ENCODE measurements at places on chromosomes 1 and 21. TPM values are rescaled to one million over a fixed set of nuclear protein-coding genes. Genes with fewer than 3 reads are reported as not detected.

PWP2 gene
- total RNA-seq, result 19.9 TPM

CD34 gene
- total RNA-seq, result 85.2 TPM

DRAXIN gene
- not detected for total RNA-seq

MYOG gene
- total RNA-seq, result not detected

GPR153 gene
- 38.2 TPM for total RNA-seq

FGR gene
- 5.3 TPM for total RNA-seq

AGO3 gene
- 11.3 TPM for total RNA-seq

SMCP gene
- not detected for total RNA-seq

- H3K27me3 ChIP-seq, result no peaks in the 10 kb centered on the region
- DNase-seq, result peak; percentile 3
- H3K36me3 ChIP-seq, result no peaks in the 10 kb centered on the region
- no peak overlapping the region for H3K27ac ChIP-seq
- H3K4me3 ChIP-seq, result no peak overlapping the region
These were observed 5.8 kb upstream of the EPS8L3 start for GRCh38 chr1:109769330-109770078.

- H3K36me3 ChIP-seq, result no peaks in the 10 kb centered on the region
- H3K4me1 ChIP-seq, result no peaks in the 10 kb centered on the region
- no peak for DNase-seq
- H3K4me3 ChIP-seq, result no peak overlapping the region
- no peaks in the 10 kb centered on the region for H3K27me3 ChIP-seq
These were observed 288.7 kb upstream of the NRIP1 start for GRCh38 chr21:15353546-15353945.

DNA sequence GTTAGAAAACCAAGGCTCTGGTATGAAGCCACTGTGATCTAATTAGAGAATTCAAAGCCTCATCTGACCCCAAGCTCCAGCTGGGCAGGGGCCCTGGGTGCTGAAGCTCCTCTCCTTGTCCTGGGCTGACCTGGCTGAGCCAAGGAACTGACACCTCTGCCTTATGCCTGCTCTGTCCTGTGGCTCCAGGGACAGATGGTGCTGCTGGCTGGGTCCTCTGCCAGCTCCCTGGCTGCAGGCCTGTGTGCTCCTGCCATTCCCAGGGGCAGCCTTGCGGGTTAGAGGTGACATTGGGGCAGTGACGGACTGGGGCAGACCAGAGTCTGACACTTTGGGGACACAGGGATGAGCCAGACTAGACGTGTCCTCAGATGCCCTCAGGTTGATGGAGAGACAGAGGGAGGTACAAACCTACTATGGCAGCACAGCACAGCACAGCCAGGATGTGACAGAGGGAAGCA is 11.8 kb downstream of the ACOT11 start:
- H3K4me1 ChIP-seq, result no peaks in the 10 kb centered on the region
- no peaks in the 10 kb centered on the region for H3K27me3 ChIP-seq
- DNase-seq, result no peak
- no peaks in the 10 kb centered on the region for H3K36me3 ChIP-seq

DNA sequence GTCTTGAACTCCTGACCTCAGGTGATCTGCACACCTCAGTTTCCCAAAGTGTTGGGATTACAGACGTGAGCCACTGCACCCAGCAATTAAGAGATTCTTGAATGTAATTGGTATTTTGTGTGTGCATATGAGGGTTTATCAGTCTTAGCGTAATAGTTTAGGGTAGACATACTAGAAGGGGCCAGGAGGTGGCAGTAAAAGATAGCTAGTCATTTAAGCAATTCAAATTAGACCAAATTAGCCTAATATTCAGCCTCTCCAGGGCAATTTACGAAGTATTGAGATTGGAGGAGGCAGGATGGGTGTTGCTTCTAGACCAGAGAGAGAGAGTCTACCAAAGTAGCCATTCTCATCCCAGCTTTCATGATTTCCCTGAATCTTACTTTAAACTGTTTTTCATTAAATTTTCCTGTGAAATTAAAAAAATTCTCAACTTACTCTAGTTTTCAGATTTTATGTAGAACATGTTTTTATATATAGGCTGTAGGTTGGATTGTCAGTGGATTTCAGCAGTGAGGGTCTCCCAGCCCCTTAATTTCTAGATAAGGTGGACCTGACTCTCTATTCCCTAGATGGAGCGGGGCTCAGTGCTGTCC is 119.7 kb downstream of the HHAT start:
- no peaks in the 10 kb centered on the region for H3K36me3 ChIP-seq
- no peak overlapping the region for H3K4me3 ChIP-seq
- no peak overlapping the region for H3K27ac ChIP-seq
- no peaks in the 10 kb centered on the region for H3K4me1 ChIP-seq

GRCh38 chr1:218302155-218302554 is 17.1 kb downstream of the RRP15 start:
- H3K27ac ChIP-seq, result no peak overlapping the region
- no peaks in the 10 kb centered on the region for H3K27me3 ChIP-seq
- DNase-seq, result no peak
- no peak overlapping the region for H3K4me3 ChIP-seq
- H3K36me3 ChIP-seq, result no peaks in the 10 kb centered on the region

- no peak for DNase-seq
- no peak overlapping the region for H3K27ac ChIP-seq
- no peak overlapping the region for H3K4me3 ChIP-seq
- H3K36me3 ChIP-seq, result peaks cover 3% of the 10 kb centered on the region
These were observed 21.2 kb downstream of the MCM3AP start for GRCh38 chr21:46264046-46264689.

GRCh38 chr1:117851687-117852086 is 77.7 kb downstream of the GDAP2 start:
- H3K27me3 ChIP-seq, result no peaks in the 10 kb centered on the region
- no peak overlapping the region for H3K4me3 ChIP-seq
- no peak overlapping the region for H3K27ac ChIP-seq
- no peak for DNase-seq

GRCh38 chr1:12772520-12772919 is 1.0 kb upstream of the PRAMEF12 start:
- no peaks in the 10 kb centered on the region for H3K36me3 ChIP-seq
- no peak overlapping the region for H3K27ac ChIP-seq
- no peaks in the 10 kb centered on the region for H3K4me1 ChIP-seq
- no peak overlapping the region for H3K4me3 ChIP-seq

DNA sequence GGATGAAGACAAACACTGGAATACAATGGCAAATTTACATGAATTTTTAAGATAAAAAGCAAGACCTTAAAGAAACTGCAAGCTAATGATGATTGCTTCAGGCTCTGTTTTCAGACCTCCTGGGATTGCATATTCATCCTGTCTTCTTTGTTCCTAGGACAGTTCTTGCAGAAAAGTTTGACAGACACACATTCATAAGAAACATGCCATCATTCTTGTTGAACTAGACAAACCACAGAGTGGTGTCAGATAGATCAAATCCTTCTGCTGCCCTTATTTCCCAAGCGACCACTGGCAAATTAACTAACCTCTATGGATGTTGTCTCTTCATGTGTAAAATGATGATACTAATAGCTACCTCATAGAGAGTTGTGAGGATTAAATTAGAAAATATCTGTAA is 181.3 kb downstream of the KCTD3 start:
- H3K27ac ChIP-seq, result no peak overlapping the region
- H3K4me3 ChIP-seq, result no peak overlapping the region
- H3K4me1 ChIP-seq, result no peaks in the 10 kb centered on the region
- no peaks in the 10 kb centered on the region for H3K27me3 ChIP-seq

- H3K36me3 ChIP-seq, result no peaks in the 10 kb centered on the region
- peak; percentile 87 for DNase-seq
- no peaks in the 10 kb centered on the region for H3K27me3 ChIP-seq
- peaks cover 70% of the 10 kb centered on the region for H3K4me1 ChIP-seq
- no peak overlapping the region for H3K4me3 ChIP-seq
- H3K27ac ChIP-seq, result peak overlapping the region; percentile 99
These were observed 74.1 kb downstream of the CD46 start for GRCh38 chr1:207825719-207826556.

DNA sequence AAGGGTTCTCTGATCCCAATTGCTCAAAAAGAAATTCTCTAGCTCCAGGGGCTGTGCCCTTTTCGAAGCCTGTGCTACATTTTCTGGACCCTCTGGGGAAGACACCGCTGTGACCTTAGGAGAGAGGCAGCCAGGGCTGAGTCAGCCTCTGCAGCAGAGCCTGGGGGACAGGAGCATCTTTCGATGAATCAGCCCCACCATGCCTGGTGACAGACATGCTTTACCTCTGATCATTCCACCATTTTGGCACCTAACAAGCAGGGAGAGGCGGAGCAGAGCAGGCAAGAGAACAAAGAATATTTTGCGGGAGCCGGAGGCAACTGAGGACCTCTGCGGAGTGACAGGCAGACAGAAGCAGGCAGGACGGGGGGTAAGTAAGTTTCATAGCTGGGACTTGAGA is 84.9 kb downstream of the VWA5B1 start:
- no peaks in the 10 kb centered on the region for H3K4me1 ChIP-seq
- H3K36me3 ChIP-seq, result no peaks in the 10 kb centered on the region
- no peak overlapping the region for H3K27ac ChIP-seq
- DNase-seq, result no peak
- H3K27me3 ChIP-seq, result peaks cover 29% of the 10 kb centered on the region

DNA sequence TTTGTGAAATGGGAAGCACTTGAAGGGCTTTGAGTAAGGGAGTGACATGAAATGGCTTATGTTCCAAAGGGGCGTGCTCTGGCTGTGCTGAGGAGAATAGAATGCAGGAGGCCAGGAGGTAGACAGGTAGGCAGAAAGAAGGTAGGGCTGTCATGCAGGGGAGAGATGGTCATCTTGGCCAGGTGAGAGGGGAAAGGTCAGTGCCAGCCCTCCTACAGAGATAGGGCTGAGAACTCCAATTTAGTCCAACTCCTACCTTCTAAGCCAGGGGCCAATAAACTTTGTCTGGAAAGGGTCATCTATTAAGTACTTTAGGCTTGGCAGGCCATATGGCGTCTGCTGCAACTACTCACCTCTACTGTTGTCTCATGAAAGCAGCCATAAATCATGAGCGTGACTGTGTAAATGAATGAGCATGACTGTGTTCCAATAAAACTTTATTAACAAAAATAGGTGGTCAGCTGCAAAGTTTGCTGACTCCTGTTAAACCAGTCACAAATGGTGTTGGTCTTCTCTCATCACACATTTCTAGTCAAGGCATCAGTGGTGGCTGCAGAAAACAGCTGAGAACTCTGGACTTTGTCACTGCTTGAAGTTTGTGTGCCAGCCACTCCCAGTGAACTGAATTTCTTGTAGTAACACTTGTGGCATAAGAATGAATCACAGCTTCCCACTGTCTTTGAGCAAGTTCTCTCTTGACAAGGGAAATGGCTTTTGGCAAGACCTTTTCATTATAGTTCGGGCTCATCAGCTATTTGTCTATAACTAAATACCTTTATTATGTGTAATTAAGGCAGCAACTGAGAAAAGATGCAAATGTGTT is 32.0 kb upstream of the CD2 start:
- H3K4me1 ChIP-seq, result no peaks in the 10 kb centered on the region
- DNase-seq, result peak; percentile 27
- H3K27me3 ChIP-seq, result no peaks in the 10 kb centered on the region
- no peaks in the 10 kb centered on the region for H3K36me3 ChIP-seq

Measured in transverse colon (tissue), 4 donors.